ENCODE measurements at places on chromosomes 2 and 18.
A peak's percentile ranks its signal among the peaks of the same experiment; 100 is the strongest.

GRCh38 chr2:145593991-145594614, 1074.2 kb upstream of the ZEB2 start:
- peak; percentile 73 for DNase-seq

GRCh38 chr2:152602750-152603149, 114.5 kb downstream of the PRPF40A start:
- no peak for DNase-seq

DNA sequence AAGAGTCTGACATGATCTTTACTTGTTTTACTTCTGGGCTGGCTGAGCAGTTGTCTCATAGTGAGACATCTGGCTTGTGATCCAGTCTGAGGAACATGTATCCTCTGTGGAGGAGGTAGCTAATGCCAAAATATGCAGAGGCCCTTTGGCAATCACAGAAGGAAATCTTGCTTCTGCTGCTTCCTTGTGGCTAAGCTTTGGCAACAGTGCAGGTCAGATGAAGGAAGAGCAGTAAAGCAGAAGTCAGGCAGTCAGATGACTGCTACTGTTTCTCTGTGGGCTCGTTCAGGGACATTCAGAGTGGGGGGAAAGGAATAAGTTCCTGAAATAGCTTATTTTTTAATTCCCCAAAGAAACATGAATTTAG, 22.3 kb downstream of the DOK1 start:
- DNase-seq: peak; percentile 52

DNA sequence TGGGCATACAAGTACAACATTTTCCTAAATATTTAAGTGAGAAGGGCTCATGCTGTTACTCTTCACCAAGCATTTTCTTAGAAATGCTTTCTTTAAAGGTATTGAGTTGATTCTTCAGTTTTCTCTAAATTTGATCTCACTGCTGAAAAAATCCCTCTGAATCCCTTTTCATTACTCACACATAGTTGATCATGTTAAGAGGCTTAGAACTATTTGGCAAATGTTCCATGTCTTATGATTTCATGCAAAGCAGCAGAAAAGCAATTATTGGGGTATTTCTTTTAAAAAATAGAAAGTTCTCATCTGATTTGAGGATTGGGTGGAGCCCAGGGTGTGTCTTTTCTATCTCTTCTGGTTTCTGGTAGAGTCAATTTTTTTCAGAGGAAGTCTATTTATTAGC, 1079.8 kb upstream of the ZEB2 start:
- no peak for DNase-seq

DNA sequence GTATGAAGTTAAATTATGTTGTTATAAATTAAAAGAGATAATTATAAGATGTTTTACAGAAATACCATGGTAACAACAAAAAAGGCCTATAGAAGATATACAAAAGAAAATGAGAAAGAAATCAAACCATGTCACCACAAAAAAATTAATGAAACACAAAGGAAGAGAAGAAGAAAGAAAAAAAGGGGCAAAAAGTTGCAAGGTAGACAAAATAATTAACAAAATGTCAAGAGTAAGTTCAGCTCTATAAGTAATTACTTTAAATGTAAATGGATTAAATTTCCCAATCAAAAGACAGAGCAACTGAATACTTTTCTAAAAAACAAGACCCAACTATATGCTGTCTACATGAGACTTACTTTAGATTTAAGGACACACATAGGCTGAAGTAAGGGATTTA, 378.4 kb upstream of the FSHR start:
- DNase-seq: no peak
